Tibial nerve (tissue), 4 donors: ENCODE measurements at places on chromosomes 4 and X. TPM values are rescaled to one million over a fixed set of nuclear protein-coding genes. Genes with fewer than 3 reads are reported as not detected.

The PYURF gene
- 106 TPM for total RNA-seq

The CTAG1B gene
- not detected for total RNA-seq

GRCh38 chr4:90080116-90080515, 47.1 kb upstream of the CCSER1 start:
- no peak for DNase-seq
- H3K27ac ChIP-seq, result no peak overlapping the region
- H3K36me3 ChIP-seq, result no peaks in the 10 kb centered on the region
- no peak overlapping the region for H3K4me3 ChIP-seq
- no peaks in the 10 kb centered on the region for H3K4me1 ChIP-seq

GRCh38 chr4:151344948-151345347, 19.5 kb upstream of the SH3D19 start:
- no peak overlapping the region for H3K4me3 ChIP-seq
- H3K36me3 ChIP-seq, result no peaks in the 10 kb centered on the region
- no peaks in the 10 kb centered on the region for H3K4me1 ChIP-seq
- no peaks in the 10 kb centered on the region for H3K27me3 ChIP-seq
- no peak overlapping the region for H3K27ac ChIP-seq
- DNase-seq, result no peak

GRCh38 chrX:100635989-100636320, 651 bp downstream of the TSPAN6 start:
- H3K4me1 ChIP-seq, result no peaks in the 10 kb centered on the region
- H3K4me3 ChIP-seq, result peak overlapping the region; percentile 51
- no peak for DNase-seq
- H3K27me3 ChIP-seq, result no peaks in the 10 kb centered on the region

The DCAF8L2 gene
- not detected for total RNA-seq

The INTS6L gene
- total RNA-seq, result 34.3 TPM

GRCh38 chrX:51440365-51440764, 56.0 kb downstream of the NUDT11 start:
- H3K4me1 ChIP-seq, result no peaks in the 10 kb centered on the region
- H3K27ac ChIP-seq, result no peak overlapping the region
- H3K27me3 ChIP-seq, result peaks cover 4% of the 10 kb centered on the region
- H3K4me3 ChIP-seq, result no peak overlapping the region

DNA sequence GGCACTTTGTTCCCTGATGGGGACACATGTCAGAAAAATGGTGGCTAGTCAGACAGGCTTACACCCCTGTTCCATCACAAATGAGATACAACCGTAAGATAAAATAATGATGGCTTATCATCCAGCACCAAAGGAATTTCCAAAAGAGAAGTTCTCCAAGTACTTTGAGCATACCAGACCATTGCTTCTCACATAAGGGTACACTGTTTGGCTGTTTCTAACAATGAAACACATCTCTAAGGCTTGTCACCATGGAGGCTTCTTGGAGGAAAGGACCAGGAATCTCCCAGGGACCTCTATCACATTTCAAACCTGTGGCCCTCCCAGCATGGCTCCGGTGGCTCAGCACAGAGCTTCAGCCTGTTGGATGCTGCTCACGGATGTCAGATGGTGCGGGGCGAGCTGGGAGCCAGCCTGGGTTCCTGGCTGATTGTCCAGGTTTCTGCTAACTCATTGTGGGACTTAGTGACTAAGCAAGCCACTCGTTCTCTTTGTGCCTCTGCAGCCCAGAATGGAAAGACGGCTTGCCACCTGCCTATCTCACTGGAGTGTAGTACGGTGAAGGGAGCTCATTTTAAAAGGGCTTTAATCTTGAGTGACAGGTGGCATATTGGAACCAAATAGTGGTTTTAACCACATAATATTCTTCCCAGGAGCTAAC, 54.5 kb downstream of the FHDC1 start:
- no peaks in the 10 kb centered on the region for H3K36me3 ChIP-seq
- DNase-seq, result no peak
- H3K4me1 ChIP-seq, result no peaks in the 10 kb centered on the region

DNA sequence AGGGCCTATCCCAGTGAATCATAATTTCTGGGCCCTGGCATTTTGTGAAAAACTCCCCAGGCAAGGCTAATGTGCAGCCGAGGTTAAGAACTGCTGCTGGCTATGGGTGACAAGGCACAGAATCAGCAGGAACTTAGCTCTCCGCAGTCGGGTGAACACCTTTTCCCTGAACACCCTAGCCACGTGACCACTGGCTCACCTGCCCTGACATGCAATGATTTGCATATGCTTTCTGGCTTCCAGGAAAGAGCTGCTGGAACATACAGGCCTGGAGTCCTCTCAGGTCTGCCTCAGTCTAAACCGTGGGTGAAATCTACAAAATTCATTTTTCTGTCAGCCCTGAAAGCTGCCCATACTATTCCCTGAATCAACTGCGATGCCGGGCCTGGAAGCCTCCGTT, 56.6 kb downstream of the ZNF827 start:
- no peaks in the 10 kb centered on the region for H3K27me3 ChIP-seq
- H3K4me1 ChIP-seq, result no peaks in the 10 kb centered on the region
- H3K4me3 ChIP-seq, result no peak overlapping the region
- no peak overlapping the region for H3K27ac ChIP-seq

GRCh38 chr4:68572653-68573170, 3.4 kb downstream of the UGT2B17 start:
- DNase-seq, result no peak
- no peak overlapping the region for H3K4me3 ChIP-seq
- no peaks in the 10 kb centered on the region for H3K36me3 ChIP-seq
- H3K4me1 ChIP-seq, result no peaks in the 10 kb centered on the region

The S100P gene
- not detected for total RNA-seq

The MTNR1A gene
- total RNA-seq, result not detected
